ENCODE measurements at places on chromosomes 6 and 20.

- DNase-seq, result no peak
These were observed 17.6 kb downstream of the MCUR1 start for GRCh38 chr6:13796781-13797180.

- no peak for DNase-seq
These were observed 208.7 kb upstream of the PREP start for GRCh38 chr6:105611606-105612005.

DNA sequence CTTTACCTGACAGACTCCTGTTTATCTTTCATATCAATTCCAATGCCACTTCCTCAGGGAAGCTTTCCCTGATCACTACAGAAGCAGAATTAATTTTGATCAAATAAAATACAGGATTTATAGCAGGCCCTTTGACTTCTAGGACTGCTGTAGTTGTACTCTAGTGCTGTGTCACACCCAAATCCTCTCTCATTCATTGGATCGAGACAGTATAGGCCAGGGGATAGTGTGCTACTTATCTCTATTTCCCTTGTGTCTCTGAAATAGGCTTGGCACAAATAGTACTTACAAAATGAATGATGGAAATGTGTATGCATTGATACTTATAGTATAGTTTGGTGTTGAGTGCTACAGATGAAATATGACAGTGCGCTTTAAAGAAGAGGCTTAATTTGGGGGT lies 19.8 kb downstream of the RALY start:
- DNase-seq, result no peak

- peak; percentile 79 for DNase-seq
These were observed 250.9 kb upstream of the RREB1 start for GRCh38 chr6:6856538-6857523.

GRCh38 chr20:4020256-4020655 lies 4.9 kb upstream of the RNF24 start:
- DNase-seq, result no peak

- no peak for DNase-seq
These were observed 101.6 kb downstream of the PRKN start for GRCh38 chr6:162625846-162626540.

DNA sequence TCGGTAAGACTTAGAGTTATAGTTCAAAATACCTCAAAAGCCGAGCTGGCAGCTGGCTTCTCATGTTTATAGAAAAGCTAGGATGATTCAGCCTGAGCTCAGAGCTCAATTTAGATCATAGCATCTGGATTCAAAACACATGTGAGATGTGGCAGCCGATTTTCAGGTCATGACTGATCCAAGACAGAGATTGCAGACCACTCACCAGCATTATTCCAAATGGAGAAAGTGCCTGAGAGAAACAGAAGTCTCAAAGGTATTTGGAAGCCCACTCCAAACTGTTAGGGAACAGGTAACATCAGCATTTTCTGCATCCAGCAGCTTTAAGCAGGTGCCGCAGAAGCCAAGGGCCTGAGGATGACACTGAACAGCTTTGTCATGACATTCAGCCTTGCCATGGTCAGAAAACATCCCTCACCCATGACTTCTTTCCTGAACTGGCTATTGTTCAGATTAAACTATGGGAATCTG lies 102.2 kb downstream of the BACH2 start:
- no peak for DNase-seq

DNA sequence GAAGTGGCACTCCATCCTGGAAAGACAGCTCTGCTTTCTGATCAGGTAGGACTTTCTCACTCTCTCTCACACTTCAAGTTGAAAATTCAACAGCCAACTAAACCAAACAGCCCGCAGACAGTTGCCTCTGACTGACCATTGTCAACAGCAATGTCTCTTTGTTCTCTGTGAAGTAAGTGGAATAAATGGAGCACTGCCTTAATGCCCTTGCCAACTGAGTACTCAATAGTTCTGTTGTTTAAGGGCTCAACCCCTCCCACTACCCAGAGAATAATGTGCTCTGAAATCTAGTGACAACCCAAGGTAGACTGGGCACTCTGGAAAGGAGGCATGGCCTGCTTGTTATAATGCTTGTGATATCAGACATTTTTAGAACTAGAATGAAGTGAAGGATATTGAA lies 16.8 kb upstream of the BCLAF1 start:
- DNase-seq, result no peak

- DNase-seq, result peak; percentile 97
These were observed 50.0 kb upstream of the EZR start for GRCh38 chr6:158868890-158869825.

DNA sequence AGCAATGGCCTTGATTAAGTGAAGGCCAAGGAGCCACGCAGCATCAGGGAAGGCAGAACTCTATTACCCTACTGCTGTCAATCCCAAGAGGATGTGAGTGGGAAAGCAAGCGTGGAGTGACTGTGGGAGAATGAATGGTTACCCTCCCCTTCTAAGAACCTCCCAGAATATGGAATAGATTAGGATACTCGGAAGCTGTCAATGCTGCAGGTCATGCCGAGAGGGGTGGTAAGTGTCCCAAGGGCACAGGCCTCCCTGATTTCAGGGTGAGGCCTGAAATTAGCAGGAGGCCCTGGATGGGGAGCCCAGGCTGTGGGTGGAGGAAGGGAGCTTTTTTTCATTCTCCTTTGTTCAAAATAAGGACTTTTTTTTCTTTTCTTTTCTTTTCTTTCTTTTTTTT lies 179.9 kb upstream of the JAG1 start:
- no peak for DNase-seq

DNA sequence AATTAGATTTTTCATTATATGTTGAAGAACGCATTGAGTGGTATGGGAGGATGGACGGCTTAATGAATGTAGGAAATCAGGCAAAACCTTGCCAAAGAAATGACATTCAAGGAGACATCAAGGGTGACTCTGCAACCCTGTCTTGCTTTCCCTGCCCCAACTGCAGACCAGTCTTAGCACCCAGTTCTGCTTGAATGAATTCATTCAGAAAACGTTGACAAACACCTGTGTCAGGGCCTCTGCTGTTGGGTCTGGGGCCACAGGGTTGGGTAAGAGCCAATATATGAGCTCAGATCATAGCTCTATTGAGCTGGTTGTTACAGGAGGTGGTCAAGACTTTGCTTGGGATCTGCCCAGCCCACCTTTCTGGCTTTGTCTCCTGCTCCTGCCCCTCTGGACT lies 7.7 kb upstream of the ASXL1 start:
- DNase-seq, result no peak

- no peak for DNase-seq
These were observed 56.6 kb upstream of the EYA2 start for GRCh38 chr20:46838011-46838410.

- DNase-seq, result no peak
These were observed 101.0 kb downstream of the EYA2 start for GRCh38 chr20:46995561-46996142.

DNA sequence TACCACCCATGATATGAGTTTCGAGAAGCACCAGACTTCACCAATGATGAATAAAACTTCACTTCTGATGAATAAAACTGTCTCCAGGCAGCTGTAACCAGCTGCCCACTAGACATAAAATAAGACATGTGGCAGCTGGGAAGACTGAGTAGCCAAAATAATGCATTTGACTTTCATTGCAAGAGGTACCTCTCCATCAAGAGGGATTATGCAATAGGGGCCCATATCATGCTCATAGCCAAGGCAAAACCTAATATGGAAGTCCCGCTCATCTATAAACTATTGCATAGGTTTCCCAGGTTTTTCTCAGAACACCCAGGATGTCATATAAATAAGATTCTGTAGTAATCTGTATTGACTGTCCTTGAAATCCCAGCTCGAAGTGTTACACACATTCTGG lies 155.5 kb downstream of the SIM1 start:
- no peak for DNase-seq

DNA sequence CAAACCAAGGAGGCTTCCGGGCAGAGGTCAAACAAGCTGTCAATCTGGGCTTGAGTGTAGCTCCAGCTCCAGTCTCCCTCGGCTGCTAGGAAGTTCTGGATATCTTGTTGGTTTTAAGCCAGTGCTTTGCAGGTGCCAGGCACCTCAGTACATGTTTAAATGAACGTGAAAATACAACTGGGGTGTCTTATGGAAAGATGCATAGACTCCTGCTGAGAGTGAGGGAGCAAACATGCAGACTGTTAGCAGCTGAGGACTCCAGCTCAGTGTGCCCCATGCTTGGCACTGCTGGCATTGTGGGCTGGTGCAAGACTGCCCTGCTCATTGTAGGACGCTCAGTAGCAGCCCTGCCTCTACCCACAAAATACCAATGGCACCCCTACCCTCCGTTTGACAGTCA lies 28.5 kb downstream of the ERMARD start:
- no peak for DNase-seq

DNA sequence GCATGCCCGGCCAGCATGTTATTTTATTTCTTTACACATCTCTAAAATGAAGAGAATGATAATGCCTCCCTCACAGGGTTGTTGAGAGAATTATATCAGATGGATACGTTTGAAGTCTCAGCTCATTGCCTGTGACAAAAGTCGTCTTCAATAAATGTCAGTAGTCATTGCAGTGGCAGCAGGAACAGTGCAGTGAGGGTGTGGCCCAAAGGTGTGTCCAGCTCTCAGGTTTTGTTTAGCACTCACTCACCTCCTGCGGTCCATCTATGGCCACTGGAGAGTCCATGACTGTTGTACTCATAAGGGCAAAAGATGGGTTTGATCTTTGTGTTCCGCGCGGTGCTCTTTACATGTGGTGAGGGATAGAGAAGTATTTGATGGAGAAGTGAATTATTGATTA lies 77.2 kb upstream of the TIAM2 start:
- DNase-seq, result no peak

DNA sequence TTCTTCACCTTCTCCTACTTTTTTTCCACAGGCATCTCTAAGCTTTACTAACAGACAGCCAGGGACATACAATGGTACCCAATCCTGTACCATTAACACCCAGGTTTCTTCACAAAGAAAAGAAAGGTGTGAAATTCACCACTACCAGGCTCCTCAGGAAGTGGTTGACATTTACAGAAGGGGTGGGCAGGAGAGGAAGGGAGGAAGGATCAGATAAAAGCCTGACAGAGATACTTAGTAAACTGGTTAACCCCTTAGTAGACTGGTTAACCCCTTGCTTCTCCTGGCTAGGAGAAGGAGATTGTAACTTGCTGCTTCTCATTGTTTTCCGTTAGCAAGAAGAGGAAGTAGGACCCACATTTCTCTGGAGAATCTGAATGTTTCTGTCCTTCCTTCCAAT lies 7.2 kb downstream of the SAMD3 start:
- DNase-seq, result peak; percentile 35

GRCh38 chr6:133644892-133645619 lies 243.9 kb upstream of the TCF21 start:
- DNase-seq, result no peak

DNA sequence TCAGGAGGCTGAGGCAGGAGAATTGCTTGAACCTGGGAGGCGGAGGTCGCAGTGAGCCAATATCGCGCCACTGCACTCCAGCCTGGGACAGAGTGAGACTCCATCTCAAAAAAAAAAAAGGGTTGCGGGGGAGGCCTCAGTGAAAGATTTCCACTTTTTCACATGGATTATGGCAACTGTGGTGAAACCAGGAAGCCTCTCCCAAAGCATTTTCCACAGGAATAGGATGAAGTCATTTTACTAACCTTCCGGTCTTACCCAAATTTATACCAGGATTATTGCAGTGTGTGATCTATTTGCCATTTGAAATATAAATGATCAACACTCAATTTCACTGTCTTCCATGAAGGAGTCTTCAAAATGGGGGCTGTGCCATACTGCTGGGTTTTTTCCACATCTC lies 93.6 kb upstream of the FAM8A1 start:
- DNase-seq, result no peak

GRCh38 chr6:144416244-144416643 lies 131.1 kb downstream of the UTRN start:
- no peak for DNase-seq

DNA sequence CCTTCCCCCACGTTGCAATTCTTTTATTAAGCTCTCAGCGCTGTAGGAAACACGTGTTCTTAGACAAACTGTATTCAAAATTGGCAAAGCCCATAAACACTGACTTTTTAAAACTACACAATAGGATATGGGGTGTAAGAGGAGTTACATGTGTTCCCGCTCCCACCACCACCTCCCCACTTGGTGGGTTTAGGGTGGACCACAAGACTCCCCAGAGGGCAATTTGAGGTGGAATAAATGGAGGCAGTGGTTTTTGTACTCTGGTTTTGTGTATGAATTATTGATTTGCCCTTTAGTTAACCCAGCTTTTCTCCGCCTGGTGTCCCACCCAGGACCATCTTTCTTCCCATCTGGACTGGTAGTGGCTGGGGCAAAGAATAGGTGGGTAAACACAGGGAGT lies 3.7 kb downstream of the UQCC2 start:
- DNase-seq, result no peak

DNA sequence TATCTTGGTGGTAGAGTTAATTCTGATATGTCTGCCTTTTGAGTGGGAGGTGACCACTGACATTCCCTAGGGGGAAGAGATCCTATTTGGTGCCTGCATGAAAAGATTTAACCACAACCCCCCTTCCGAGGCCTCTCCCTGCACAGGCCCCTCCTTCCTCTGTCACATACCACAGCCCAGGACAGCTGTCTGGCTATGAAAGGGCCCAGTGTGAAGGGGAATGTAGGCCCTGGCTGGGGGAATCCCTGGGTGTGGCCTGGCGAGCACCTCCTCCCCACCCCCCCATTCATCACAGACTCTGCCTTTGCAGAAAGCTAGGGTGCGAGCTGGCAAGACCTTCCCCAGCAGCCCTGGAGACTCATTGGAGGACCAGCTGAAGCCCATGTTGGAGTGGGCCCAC lies 27.4 kb upstream of the MAPRE1 start:
- peak; percentile 33 for DNase-seq

- no peak for DNase-seq
These were observed 40.0 kb upstream of the CD2AP start for GRCh38 chr6:47437592-47437991.

GRCh38 chr20:1204576-1204975 lies 1.3 kb downstream of the C20orf202 start:
- no peak for DNase-seq

DNA sequence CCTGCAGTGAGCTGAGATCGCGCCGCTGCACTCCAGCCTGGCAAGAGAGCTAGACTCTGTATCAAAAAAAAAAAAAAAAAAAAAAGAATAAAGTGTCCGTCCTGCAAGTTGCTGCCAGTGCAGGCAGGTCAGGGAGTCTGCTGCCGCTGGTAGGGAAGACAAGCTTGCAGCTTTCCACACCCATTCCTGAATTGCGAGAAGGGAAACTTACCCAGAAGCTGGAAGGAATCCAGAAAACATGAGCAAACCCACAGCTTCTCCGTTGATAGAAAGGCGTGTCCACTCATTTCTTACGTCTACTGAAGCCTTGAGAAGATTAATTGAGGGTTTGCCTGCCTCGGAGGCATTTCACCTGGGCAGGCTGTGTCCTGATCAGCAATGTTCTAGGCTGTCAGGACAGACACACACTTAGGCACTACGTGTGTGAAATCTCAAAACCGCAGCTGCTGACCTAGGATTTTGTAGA lies 61.6 kb upstream of the DSP start:
- no peak for DNase-seq

GRCh38 chr20:58603721-58604120 lies 47.4 kb upstream of the STX16 start:
- DNase-seq, result no peak

GRCh38 chr6:42409581-42409980 lies 42.1 kb downstream of the TRERF1 start:
- peak; percentile 85 for DNase-seq
